ENCODE measurements at places on chromosomes 4 and X. TPM values are rescaled to one million over a fixed set of nuclear protein-coding genes. Genes with fewer than 3 reads are reported as not detected.

DNA sequence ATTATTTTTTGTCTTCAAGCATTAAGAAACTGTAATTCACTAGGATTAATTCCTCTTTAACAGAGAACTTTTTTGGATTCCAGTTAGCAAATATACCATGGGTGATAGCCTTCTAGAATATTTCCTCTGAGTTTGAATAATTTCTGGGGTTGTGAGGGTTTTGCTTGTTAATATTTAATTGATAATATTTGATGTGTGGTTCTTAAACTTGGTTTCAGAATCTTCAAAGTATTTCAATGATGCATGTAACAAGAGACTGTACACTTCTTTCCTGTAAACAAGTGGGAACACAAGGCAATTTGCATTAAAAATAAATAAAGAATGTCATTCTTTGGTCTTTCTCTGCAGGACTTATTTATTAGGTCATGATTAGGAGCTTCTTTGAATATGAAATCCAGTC, 9.5 kb upstream of the C4orf51 start:
- DNase-seq, result no peak

MAGEA2B gene
- total RNA-seq, result not detected

CENPVL1 gene
- 0.24 TPM for total RNA-seq

GRCh38 chr4:20251031-20251795, 492 bp upstream of the SLIT2 start:
- DNase-seq, result peak; percentile 1

DHX15 gene
- total RNA-seq, result 100 TPM

GRCh38 chr4:38606587-38606905, 57.5 kb upstream of the KLF3 start:
- DNase-seq, result no peak

GRCh38 chr4:56388306-56388705, 1.0 kb upstream of the AASDH start:
- DNase-seq, result no peak

FOXR2 gene
- not detected for total RNA-seq

DNA sequence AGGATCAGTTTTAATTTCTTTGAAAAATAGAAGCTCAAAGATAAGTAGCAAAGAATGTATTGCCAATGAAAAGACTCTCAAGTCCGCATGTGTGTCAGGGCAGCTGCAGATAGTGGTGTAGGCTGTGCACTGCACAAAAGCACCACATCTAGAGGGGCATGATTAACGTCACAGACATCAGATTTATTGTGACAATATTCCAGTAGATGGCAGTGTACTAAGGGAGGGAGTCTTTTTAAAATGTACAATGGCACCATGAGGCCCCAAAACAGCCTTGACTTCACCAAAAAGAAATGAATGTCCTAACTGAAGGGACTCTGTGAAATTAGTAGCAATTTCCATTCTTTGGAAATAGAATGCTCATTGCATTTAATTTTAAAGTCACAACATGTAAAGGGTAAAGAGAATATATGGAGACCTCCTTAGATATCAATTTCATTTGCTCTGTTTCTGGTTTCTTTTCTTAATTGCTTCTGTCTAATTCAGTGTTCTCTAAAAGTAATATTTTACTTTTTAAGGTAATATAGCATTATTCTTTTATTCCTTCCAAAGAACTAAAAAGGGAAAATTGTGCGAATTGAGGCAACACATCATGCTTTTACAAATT, 98.4 kb downstream of the ZNF827 start:
- DNase-seq, result peak; percentile 74

GCNA gene
- total RNA-seq, result 1.5 TPM

DNA sequence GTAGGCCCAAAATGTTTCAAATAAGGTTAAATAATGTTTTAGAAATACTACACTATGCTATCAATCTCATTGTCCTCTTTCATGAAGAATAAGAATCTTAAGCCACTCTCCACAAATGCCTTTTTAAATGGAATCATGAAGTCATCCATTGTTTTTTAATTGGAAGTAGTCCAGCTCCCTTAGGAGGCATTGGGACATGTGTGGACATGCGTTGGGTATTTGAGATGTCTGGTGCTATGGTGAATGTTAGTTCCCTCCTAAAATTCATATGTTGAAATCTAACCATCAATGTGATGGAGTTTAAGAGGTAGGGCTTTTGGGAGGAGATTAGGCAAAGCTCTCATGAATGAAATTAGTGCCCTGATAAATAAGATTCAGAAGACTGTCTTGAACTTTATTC, 289.0 kb downstream of the C4orf33 start:
- no peak for DNase-seq

DNA sequence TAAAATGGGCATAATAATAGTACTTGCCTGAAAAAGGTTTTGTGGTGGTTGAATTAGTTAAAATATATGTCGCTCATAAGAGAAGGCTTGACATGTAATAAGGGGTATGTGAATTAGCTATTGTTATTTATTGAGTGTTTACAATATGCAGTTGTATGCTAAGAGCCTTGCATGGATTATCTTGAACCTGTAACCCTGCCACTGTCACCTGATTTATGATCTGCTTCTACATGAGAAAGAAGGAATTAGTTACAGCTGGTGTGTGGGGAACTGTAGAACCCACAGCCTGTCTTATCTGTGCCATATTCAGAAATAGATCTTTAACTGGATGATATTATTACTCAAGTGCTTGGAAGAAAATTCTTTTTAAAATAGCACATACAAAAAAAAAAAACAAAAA, 227.7 kb downstream of the LDB2 start:
- no peak for DNase-seq

GRCh38 chr4:7153711-7154110, 38.6 kb upstream of the SORCS2 start:
- no peak for DNase-seq

DNA sequence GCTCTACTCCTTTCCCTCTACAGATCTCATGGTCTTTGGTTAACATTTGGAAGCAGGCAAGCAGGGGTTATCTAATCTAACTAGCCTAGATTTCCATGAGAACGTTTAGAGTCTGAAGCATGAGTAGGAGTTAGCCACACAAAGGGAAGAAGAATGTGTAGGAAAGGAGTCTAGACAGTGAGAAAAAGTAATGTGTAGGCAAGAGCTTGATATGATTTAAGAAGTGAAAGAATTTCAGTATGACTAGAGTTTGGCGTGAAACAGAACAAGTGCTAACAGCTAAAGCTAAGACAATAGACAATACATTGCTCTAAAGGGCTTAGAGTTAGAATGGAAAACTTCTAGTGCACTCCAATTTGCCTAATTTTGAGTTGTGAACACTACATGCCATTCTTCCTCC, 10.8 kb downstream of the CXCL8 start:
- DNase-seq, result no peak

ASB5 gene
- total RNA-seq, result 1,422 TPM

NDST3 gene
- total RNA-seq, result not detected
